Tibial nerve (tissue), 4 donors: ENCODE measurements at places on chromosomes 2 and 18.

DNA sequence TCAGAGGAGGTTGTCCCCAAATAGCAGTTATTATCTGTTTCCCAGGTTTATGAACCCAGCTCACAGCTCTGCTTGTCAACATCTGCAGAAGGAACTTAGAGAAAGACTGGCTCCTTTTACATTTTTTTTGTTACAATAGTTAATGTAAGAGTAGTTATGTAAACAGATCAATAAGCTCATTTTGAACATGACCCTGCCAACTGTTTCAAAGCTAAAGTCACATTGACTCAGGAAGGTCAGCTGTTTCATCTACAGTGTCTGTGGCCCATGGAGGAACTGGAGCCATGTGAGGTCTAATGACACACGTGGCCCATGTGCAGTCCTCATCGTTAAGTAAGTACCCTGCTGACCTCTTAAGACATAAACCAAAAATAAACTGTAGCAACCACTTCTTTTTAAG lies 97.1 kb downstream of the SH3RF3 start:
- DNase-seq = no peak

- DNase-seq = no peak
Measured at GRCh38 chr2:204353823-204354222, 191.5 kb upstream of the PARD3B start.

- no peak for DNase-seq
Measured at GRCh38 chr2:24343225-24343882, 17.0 kb downstream of the ITSN2 start.

DNA sequence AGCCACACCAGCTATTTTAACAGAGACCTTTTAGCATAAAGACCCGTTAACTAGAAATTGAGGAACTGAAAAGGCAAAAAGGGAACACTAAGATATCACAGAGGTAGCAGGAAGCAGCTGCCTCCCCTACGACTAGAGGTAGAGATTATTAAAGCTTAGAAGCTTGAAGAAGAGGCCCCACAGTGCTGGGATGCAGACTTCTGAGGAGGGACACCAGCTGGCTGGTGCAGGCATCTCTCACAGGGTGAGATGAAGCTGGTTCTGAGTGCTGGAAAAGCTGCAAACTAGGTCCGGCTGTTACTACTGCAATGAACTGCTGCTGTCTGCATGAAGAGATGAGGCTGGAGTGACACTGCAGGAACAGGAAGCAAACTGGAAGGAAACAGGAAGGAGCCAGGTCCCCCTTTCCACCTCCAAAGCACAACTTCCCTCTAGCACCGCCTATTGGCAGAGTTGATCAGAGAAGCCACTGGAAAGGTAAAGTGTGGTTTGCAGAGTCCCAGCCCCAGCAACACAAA lies 61.2 kb upstream of the MRPS9 start:
- DNase-seq = no peak

DNA sequence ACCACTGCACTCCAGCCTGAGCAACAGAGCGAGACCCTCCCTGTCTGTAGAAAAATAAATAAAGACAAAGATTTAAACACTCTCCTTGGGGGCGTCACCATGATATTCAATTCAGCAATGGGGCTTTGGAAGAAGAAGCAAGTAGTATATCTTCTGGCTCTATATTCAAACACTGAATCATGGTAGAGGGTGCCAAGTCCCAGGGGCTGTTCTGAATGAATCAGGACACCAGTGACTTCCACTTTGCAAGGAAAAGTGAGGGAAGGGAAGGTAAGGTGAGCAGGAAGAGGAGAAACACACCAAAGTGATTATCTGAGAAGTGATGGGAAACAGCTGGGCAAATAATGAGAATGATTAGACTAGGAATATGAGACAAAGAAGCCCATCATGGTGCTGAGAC lies 80.5 kb downstream of the AAK1 start:
- no peak for DNase-seq

GRCh38 chr2:241514986-241515737 lies 6.8 kb upstream of the STK25 start:
- DNase-seq = no peak

GRCh38 chr2:127604986-127605385 lies 41.0 kb upstream of the GPR17 start:
- DNase-seq = no peak

DNA sequence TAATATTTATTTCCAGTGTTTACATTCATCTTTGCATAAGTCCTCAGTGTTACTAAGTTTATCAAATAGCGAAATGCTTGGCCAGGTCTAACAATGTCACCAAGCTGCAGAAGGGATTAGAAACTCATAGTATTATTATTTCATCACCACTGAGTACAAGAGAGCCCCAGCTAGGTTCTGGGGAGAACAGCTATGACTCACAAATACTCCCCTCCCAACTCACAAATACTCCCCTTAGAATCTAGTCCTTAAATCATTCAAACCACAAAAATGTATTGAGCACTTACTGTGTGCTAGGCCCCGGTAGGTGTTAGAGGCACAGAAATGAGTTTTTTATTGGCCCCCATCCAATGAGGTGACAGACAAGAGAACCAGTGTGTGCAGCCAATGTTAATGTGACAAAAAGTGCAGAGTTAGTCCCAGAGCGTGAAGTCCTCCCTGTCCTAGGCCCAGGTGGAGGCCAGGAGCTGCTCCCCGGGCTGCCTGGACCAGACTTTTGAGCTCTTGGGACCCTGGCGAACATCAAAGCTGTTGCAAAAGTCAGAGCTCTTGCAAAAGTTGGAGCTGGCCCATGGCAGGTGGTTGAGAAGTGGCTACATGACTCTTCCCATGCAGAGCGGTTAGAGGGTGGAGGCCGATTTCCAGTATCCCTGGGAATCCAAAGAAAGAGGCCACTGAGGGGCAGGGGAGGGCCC lies 9.8 kb downstream of the STEAP3 start:
- no peak for DNase-seq

GRCh38 chr18:76673281-76674185 lies 148.8 kb upstream of the ZNF236 start:
- no peak for DNase-seq

GRCh38 chr2:82124629-82125028 lies 1820.1 kb upstream of the LRRTM1 start:
- no peak for DNase-seq

DNA sequence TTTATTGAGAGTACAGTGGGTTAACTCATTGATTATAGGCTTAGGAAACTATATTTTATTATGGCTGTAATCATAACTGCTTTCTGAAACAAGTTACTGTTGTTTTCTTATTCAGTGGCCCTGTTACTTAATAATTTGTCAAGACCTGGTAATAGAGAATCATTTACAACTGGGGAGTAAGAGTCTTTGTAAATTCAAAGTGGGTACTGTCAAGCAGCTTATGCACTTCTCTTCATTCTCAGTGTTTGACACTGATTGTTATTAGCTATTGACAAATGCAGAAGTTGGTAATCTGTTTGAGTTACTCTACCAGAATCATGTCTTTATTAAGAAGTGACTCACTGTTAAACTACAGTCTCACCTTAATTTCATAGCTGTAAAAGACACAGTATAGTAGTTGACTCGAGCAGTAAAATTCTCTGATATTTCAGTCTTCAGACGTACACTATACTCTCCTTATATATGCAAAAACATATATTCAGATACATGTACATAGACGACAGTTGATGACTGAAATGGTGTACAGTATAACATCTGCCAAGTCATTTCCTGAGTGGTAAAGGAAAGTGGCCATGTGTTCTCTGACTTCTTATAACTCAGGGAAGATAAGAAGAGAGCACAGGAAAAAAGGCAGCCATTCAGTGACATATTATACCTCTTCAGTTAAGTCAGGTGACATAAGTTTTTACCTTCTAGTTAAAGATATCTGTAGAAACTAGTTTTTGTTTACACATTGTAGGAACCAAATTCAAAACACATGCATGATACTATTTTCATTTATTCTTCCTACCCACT lies 36.0 kb upstream of the TTC27 start:
- DNase-seq = no peak

DNA sequence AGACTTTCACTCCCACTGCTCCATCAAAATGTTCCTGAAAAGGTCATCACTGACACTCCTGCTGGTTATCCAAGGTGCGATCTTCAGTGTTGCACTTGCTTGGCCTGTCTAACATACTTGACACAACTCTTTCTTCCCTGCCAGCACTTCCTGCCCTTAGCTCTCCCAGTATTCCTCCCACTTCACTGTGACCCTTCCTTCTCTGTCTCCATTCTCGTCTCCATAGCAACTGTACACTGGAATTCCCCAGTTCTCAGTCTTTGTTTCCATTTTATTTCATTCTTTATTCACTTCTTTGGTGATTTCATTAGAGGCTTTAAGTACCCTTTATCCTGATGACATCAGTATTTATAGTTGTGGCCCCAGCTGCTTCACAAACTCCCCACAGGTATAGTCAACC lies 333.0 kb downstream of the IRS1 start:
- no peak for DNase-seq

GRCh38 chr2:14827226-14828023 lies 194.9 kb downstream of the LRATD1 start:
- DNase-seq = no peak

- no peak for DNase-seq
Measured at GRCh38 chr18:35457140-35457704, 40.5 kb downstream of the INO80C start.

- no peak for DNase-seq
Measured at GRCh38 chr2:206127656-206128055, 31.6 kb downstream of the NDUFS1 start.

GRCh38 chr2:20422402-20423271 lies 24.2 kb upstream of the RHOB start:
- no peak for DNase-seq

DNA sequence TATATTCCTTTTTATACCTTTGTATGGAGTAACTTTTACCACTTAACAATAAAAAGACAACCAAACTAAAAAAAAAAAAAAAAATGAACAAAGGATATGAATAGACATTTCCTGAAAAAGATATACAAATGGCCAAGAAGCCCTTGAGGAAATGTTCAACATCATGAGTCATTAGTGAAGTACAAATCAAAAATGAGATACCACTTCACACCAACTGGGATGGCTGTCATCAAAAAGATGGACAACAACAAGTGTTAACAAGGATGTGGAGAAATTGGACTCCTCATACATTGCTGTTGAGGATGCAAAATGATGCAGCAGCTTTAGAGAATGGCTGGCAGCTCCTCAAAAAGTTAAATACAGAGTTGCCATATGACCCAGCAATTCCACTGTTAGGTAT lies 22.6 kb upstream of the SCYGR2 start:
- no peak for DNase-seq

DNA sequence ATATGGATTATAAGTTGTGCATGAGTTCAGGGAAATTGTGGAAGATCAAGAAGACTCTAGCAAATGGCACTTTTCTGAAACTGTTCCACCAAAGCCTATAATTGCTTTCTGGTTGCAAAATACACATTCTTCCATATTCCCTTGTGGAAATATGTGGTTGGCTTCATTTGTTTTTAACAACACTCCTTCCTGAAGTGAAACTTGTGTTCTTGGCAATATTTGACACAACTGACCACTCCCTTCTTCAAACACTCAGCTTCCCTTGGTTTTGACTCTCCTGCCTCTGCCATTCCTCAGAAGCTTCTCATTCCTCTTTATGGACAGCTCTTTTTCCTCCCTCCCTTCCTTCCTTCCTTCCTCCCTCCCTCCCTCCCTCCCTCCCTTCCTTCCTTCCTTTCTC lies 192.3 kb downstream of the PMAIP1 start:
- no peak for DNase-seq

- no peak for DNase-seq
Measured at GRCh38 chr2:100857915-100858314, 38.0 kb downstream of the NPAS2 start.

GRCh38 chr2:70671092-70671675 lies 96.8 kb downstream of the ADD2 start:
- DNase-seq = no peak

- no peak for DNase-seq
Measured at GRCh38 chr2:8679827-8680731, 1.8 kb upstream of the ID2 start.

DNA sequence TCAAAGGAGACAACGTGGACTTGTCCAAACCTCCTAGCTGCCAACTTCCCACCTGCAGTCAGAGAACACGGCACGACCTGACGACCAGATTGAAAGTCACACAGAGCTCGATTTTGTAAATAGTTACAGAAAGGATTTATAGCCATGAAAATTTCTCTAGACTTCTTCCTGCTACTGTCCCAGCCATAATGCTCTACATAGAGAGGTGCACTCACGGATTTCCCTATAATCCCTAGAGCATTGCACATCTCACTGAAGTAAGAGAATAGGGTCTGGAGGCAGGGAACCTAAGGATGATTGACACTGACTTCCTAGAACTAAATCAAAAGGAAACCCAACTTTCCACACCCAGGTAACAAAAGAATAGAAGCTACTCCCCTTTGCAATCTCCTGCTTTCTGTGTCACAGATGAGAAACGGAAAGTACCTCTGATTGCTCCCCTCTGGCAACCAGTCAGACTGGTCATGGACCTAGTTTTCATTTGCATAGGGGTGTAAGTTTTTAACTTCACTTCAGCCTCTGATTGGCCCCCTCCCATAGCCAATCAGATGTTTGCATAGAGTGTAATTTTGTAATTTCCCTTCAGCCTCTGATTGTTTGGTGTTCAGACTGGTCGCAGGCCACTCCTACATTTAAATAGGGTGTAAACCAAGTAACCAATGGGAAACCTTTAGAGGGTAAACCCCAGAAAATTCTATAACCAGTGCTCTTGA lies 58.6 kb upstream of the FBXO11 start:
- DNase-seq = no peak

DNA sequence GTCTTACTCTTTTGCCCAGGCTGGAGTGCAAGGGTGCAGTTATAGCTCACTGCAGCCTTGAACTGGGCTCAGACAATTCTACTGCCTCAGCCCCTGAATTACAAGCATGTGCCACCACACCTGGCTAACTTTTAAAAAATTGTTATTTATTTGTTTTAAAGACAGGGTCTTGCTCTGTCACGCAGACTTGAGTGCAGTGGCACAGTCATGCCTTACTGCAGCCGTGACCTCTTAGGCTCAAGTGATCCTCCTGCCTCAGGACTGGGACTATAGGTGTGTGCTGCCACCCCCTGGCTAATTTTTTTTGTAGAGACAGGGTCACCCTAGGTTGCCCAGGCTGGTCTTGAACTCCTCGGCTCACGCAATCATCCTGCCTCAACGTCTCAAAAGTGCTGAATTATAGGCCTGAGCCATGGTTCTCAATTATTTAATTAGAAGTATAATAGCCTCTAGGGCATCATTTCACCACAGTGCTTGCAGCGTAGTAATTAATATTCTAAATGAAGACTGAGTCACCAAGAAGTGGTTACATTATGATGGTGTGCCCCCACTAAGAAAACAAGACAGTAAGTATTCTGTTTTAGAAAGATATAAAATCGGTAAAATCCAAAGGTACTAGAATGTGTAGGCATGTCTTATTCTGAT lies 69.6 kb downstream of the EML4 start:
- DNase-seq = peak; percentile 51

- DNase-seq = no peak
Measured at GRCh38 chr18:58175786-58176176, 131.8 kb downstream of the NEDD4L start.
